Stimulated activated CD4-positive, alpha-beta T cell treated with anti-CD3 and anti-CD28 coated beads, Interleukin-1b, Interleukin-23, amount 100 ng/mL, for 1 hour (primary cell): ENCODE measurements at places on chromosomes 4 and X.

DNA sequence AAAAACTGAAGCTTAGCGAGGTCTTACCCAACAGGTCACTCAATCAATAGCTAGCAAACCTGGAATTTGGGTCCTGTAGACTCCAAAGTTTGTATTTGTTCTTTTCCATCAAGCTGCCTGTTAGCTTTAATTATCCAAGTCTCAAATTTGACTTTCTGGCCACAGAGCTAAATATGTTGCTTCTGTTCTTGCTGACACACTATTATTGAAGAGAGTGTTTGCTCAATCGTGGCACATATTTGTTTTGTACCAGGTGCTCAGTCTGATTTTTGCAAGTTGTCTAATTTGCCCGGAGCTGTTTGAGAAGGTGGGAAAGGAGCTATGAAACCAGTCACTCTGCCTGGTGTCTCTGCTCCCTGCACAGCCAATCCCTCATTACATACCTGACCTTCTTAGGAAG, 41.7 kb upstream of the FRMD7 start:
- no peak for DNase-seq

- no peak for DNase-seq
These were observed 104.2 kb downstream of the KLHL8 start for GRCh38 chr4:87116231-87116630.

GRCh38 chr4:112127803-112128202, 17.5 kb upstream of the FAM241A start:
- DNase-seq, result no peak

DNA sequence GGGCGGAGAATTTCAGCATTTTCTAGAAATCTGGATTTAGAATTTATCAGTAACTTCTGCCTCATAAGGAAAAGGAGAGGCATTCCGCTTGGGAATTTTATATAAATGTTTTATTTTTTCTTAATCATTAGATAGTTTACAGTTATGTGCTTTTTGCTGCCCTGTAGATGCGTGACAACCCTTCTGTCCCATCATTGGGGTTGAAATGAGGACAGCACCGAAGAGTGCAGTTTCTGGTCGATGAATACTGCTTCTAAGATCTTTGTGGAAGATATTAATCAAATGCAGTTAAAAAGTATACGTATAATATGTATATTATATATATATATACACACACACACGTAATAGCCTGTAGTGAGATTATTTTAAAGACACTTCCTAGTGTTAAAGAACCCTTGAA, 1.5 kb downstream of the RBPJ start:
- DNase-seq, result no peak

DNA sequence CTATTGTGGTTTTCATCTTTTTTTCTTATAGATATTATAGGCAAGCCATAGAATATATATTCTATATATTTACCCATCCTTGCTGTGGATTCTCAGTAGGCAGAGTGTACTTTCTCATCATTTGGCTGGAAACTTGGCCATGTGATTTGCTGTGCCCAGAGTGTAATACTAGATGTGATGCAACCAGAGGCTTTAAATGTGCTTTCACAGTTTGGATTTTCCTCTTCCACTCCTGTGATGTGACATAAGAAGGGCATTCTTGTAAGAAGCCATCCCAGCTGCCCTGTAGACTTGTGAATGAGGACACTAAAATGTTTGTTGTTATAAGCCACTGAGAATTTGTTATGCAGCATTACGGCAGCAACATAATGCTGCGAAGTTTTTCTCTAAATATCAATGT, 10.4 kb upstream of the HPGDS start:
- DNase-seq, result no peak

DNA sequence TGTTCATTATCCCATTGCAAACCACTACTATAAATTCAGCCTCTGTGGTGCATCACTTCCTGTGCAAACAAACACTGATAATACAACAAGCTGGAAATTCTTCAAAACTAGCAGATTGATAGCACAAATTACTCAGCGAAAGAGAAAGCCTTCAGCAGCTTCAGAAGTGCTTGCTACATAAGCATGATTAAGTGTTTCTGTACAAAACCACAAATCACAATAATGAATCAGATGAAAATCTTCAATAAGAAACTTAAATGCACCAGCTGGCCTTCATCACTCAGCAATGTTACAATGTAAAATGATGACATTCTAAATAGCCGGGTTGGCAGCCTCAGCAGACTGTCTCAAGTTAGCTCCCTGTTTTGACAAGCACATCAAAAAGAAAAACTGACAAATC, 262.2 kb downstream of the SPOCK3 start:
- DNase-seq, result no peak

GRCh38 chr4:177008836-177009501, 216.2 kb upstream of the VEGFC start:
- DNase-seq, result no peak
